ENCODE measurements at places on chromosomes 7 and 10. TPM values are rescaled to one million over a fixed set of nuclear protein-coding genes. Genes with fewer than 3 reads are reported as not detected.

TLX1 gene
- total RNA-seq, result not detected

GPR22 gene
- total RNA-seq, result not detected

UCMA gene
- total RNA-seq, result not detected

ASZ1 gene
- total RNA-seq, result not detected

PIK3AP1 gene
- 0.19 TPM for total RNA-seq

C10orf105 gene
- not detected for total RNA-seq

CALML3 gene
- total RNA-seq, result not detected

CAMK2B gene
- not detected for total RNA-seq

All from osteocyte (in vitro differentiated cells).